ENCODE measurements at places on chromosomes 7 and 10. TPM values are rescaled to one million over a fixed set of nuclear protein-coding genes. Genes with fewer than 3 reads are reported as not detected.
A peak's percentile ranks its signal among the peaks of the same experiment; 100 is the strongest.

The PCGF6 gene
- total RNA-seq: 11.2 TPM

The C10orf105 gene
- total RNA-seq: 4.6 TPM

The MRLN gene
- 1.6 TPM for total RNA-seq

The BCCIP gene
- 51.4 TPM for total RNA-seq

The AGMO gene
- 2.9 TPM for total RNA-seq

The CNTNAP2 gene
- total RNA-seq: 41.3 TPM

The NKX1-2 gene
- total RNA-seq: 0.79 TPM

The RELN gene
- 31.9 TPM for total RNA-seq

The GNAT3 gene
- not detected for total RNA-seq

The CYP2C18 gene
- total RNA-seq: not detected

The CPEB3 gene
- 29.3 TPM for total RNA-seq

The OR9A2 gene
- 0.50 TPM for total RNA-seq

The DLD gene
- total RNA-seq: 56.1 TPM

The OR2AE1 gene
- not detected for total RNA-seq

DNA sequence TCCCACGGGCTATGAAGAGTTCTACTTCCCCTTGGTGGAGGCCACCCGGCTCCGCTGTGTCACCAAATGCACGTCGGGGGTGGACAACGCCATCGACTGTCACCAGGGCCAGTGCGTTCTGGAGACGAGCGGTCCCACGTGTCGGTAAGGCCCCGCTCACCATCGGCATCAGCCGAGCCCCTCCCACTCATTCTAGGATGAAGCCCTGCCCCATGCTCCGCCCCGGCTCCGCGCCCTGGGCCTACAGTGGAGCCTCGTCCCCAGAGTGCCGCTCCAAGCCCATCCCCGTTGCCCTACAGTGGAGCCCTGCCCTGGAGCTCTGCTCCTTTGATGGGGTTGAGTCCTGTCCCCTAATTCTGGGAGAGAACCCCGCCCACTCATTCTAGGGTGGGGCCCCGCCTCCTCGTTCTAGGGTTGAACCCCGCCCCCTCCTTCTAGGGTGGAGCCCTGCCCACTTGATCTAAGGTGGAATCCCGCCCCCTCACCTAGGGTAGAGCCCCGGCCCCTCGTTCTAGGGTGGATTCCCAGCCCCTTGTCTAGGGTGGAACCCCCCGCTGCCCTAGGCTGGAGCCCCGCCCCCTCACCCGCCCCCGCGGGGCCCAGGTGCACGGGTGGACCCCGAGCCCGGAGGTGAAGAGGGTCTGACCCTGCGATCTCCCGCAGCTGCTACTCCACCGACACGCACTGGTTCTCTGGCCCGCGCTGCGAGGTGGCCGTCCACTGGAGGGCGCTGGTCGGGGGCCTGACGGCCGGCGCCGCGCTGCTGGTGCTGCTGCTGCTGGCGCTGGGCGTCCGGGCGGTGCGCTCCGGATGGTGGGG is 3.4 kb upstream of the MUC12 start:
- peaks cover 61% of the 10 kb centered on the region for H3K27me3 ChIP-seq
- peaks cover 2% of the 10 kb centered on the region for H3K36me3 ChIP-seq
- no peak for DNase-seq

GRCh38 chr10:77967611-77968022 is 41.1 kb upstream of the DLG5 start:
- no peak overlapping the region for H3K4me3 ChIP-seq
- peaks cover 2% of the 10 kb centered on the region for H3K36me3 ChIP-seq
- H3K27me3 ChIP-seq: no peaks in the 10 kb centered on the region
- H3K27ac ChIP-seq: peak overlapping the region; percentile 58
- DNase-seq: peak; percentile 76

DNA sequence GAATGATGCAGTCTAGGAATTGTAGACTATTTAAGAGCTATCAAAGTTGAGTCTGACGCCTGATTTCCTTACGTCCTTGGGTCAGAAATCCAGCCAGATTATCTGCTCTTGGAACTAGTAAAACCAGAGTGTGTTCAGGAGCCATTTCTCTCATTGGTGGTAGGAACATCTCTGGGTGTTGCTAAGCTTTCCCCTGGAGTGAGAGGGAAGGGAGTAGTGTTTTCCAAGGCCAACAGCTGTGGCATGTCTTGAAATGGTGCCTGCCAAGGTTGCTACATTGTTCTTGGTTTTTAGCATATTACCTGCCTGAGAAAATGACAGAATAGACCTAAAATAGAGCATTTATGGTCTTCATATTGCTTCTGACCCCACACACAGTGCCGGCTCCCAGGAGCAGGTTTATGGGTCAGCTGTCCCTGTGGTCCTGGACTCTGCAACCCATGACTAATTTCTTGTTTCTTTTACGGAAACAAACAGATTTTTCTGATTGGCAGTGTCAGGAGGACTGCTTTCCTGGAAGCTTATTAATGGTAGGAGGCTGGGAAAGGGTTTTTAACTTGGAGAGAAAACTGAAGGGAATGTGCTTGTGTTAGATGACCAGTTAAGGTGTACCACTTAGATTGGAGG is 17.5 kb downstream of the GBF1 start:
- no peak for DNase-seq
- no peaks in the 10 kb centered on the region for H3K4me1 ChIP-seq
- no peaks in the 10 kb centered on the region for H3K27me3 ChIP-seq
- H3K36me3 ChIP-seq: peaks cover 19% of the 10 kb centered on the region
- no peak overlapping the region for H3K27ac ChIP-seq
- H3K4me3 ChIP-seq: no peak overlapping the region

DNA sequence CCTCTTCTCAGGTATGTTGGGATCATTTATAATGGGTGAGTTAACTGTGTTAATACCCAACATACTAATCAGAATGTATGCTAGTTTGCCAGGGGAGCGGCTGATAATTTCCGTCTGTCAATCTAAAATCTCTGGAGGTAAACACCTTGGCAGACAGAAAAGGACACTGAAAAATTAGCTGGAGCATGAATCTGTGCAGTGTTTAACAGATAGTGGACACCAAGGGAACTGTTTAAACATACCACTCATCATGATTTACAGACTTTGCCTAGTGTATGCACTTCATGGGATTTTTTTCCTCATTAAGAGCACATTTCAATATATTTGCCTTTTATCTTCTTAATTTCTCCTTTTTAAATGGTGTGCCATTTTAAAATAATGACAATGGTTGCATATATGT is 68.2 kb downstream of the SLC13A1 start:
- H3K36me3 ChIP-seq: no peaks in the 10 kb centered on the region
- H3K4me3 ChIP-seq: no peak overlapping the region
- DNase-seq: no peak

GRCh38 chr10:7412237-7412927 is 1.5 kb upstream of the SFMBT2 start:
- no peak for DNase-seq
- H3K27me3 ChIP-seq: peaks cover 29% of the 10 kb centered on the region
- H3K36me3 ChIP-seq: peaks cover under 1% of the 10 kb centered on the region
- peak overlapping the region; percentile 52 for H3K27ac ChIP-seq
- H3K4me1 ChIP-seq: peaks cover 43% of the 10 kb centered on the region
- peak overlapping the region; percentile 74 for H3K4me3 ChIP-seq

GRCh38 chr7:22013711-22014110 is 68.0 kb upstream of the CDCA7L start:
- no peak overlapping the region for H3K27ac ChIP-seq
- H3K27me3 ChIP-seq: no peaks in the 10 kb centered on the region
- no peak overlapping the region for H3K4me3 ChIP-seq
- peak; percentile 85 for DNase-seq
- H3K4me1 ChIP-seq: peaks cover 9% of the 10 kb centered on the region

DNA sequence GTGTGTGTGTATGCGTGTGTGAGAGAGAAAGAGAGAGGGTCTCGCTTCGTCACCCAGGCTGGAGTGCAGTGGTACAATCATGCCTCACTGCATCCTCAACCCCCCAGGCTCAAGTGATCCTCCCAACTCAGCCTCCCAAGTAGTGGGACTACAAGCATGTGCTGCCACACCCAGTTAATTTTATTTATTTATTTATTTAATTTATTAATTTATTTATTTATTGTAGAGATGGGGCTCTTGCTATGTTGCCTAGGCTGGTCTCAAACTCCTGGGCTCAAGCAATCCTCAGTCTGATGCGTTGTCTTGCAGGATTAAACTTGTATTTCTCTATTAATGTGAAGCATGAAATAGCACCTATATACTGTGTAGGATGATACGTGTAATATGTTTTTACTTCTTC is 21.8 kb upstream of the POU6F2 start:
- H3K4me3 ChIP-seq: no peak overlapping the region
- H3K27me3 ChIP-seq: no peaks in the 10 kb centered on the region
- DNase-seq: no peak
- H3K36me3 ChIP-seq: no peaks in the 10 kb centered on the region
- no peak overlapping the region for H3K27ac ChIP-seq
- no peaks in the 10 kb centered on the region for H3K4me1 ChIP-seq

- no peak overlapping the region for H3K27ac ChIP-seq
- DNase-seq: no peak
- no peaks in the 10 kb centered on the region for H3K27me3 ChIP-seq
Measured at GRCh38 chr7:25557379-25557917, 329.2 kb upstream of the NPVF start.

- no peak overlapping the region for H3K4me3 ChIP-seq
- H3K4me1 ChIP-seq: peaks cover 7% of the 10 kb centered on the region
- no peaks in the 10 kb centered on the region for H3K27me3 ChIP-seq
- H3K36me3 ChIP-seq: no peaks in the 10 kb centered on the region
- no peak overlapping the region for H3K27ac ChIP-seq
- DNase-seq: no peak
Measured at GRCh38 chr7:126727930-126728391, 524.8 kb downstream of the GRM8 start.

- DNase-seq: no peak
- no peaks in the 10 kb centered on the region for H3K36me3 ChIP-seq
- no peaks in the 10 kb centered on the region for H3K27me3 ChIP-seq
Measured at GRCh38 chr10:1320739-1321320, 264.6 kb downstream of the WDR37 start.

DNA sequence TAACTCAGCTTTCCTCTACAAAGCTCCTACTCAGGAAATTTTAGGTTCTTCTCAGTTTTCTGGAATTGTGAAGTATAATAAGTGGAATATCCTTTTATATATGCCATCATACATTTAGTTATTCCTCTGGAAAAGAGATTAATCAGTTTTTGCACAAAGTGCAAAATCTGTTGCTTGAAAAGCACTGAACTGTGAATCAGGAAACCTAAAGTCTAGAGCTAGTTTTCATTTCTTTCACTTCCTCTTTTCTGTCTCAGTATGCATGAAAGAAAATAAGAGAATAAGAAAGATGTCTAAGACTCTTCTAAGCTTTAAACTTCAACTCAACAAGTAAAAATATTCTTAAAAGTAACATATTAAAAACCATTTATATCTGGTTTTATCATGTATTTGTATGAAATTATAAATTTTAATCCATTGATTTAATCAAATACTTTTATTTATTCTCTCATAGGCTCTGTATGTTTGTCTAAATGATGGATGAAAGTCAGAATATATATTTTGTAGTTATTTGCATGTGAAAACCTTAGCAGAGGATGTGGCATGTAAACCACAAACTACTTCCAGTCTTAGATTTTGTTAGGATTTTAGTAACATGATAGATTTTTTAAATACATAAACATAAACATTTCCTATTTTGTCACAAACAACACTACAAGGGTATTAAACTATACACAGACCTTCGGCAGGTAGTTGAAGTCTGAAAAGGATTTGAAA is 1073.0 kb downstream of the XPNPEP1 start:
- no peak overlapping the region for H3K27ac ChIP-seq
- H3K36me3 ChIP-seq: no peaks in the 10 kb centered on the region
- H3K27me3 ChIP-seq: no peaks in the 10 kb centered on the region
- no peak overlapping the region for H3K4me3 ChIP-seq

DNA sequence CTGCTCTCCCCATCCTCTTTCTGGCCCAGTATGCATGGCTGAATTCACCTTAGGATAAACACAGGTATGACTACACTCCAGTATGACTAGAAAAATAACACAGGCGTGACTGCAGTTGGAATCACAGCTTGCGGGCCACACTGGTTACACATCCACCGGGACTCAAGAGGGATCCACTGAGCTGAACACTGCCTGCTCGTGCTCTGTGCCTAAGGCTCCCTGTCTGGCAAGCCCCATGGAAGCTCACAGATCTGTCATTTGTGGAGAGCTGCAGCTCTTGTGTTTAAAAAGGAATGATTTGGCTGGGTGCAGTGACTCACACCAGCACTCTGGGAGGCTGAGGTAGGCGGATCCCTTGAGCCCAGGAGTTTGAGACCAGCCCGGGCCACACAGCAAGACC is 26.8 kb downstream of the VOPP1 start:
- no peaks in the 10 kb centered on the region for H3K27me3 ChIP-seq
- peaks cover 32% of the 10 kb centered on the region for H3K4me1 ChIP-seq
- DNase-seq: no peak
- H3K4me3 ChIP-seq: no peak overlapping the region
- H3K36me3 ChIP-seq: no peaks in the 10 kb centered on the region
- no peak overlapping the region for H3K27ac ChIP-seq

- H3K36me3 ChIP-seq: peaks cover 97% of the 10 kb centered on the region
- H3K4me3 ChIP-seq: no peak overlapping the region
- H3K27ac ChIP-seq: no peak overlapping the region
- DNase-seq: no peak
Measured at GRCh38 chr7:128849804-128850490, 12.7 kb upstream of the ATP6V1F start.

GRCh38 chr10:100469756-100470155 is 6.9 kb downstream of the WNT8B start:
- no peaks in the 10 kb centered on the region for H3K36me3 ChIP-seq
- no peak overlapping the region for H3K27ac ChIP-seq
- DNase-seq: no peak
- no peaks in the 10 kb centered on the region for H3K4me1 ChIP-seq

- DNase-seq: no peak
- H3K36me3 ChIP-seq: no peaks in the 10 kb centered on the region
- H3K4me3 ChIP-seq: no peak overlapping the region
Measured at GRCh38 chr10:51918440-51918839, 219.0 kb upstream of the CSTF2T start.

GRCh38 chr10:32263300-32263699 is 83.7 kb downstream of the EPC1 start:
- H3K4me1 ChIP-seq: no peaks in the 10 kb centered on the region
- H3K4me3 ChIP-seq: no peak overlapping the region
- DNase-seq: no peak
- H3K27me3 ChIP-seq: no peaks in the 10 kb centered on the region

DNA sequence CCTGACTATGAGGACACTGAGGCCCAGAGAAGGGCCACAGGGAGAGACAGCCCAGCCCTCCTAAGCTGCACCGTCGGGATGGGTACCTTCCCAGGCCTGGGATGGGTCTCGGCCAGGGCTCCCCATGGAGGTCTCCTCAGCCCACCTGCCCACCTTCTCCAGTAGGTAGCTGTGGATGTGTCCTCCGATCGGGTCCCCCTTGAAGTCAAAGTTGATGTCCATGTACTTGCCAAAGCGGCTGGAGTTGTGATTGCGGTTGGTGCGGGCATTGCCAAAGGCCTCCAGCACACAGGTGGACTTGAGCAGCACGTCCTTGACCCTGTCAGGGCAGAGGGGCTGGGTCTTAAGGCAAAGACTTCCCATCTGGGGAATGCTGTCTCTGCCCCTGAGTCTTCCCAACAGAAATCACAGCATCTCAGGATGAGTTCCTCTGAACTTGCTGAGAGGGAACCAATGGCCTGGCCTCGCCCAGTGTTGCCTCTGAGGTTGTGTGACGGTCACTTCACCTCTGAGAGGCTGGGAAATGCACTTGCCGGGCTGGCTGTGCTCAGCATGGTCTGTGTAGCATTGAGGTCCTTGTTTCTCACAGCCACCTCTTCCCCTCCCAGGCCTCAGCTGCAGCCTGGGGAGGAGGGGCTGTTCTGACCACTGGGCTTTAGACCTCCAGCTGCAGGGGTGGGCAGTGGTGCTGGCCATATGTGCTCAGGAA is 3.3 kb downstream of the MYO1G start:
- no peaks in the 10 kb centered on the region for H3K27me3 ChIP-seq
- H3K27ac ChIP-seq: no peak overlapping the region
- no peak for DNase-seq
- no peak overlapping the region for H3K4me3 ChIP-seq
